CD4-positive, alpha-beta T cell treated with Interleukin-10 for 1 hour (primary cell): ENCODE measurements at places on chromosomes 7 and 10.

GRCh38 chr7:79401254-79401653 is 52.2 kb downstream of the MAGI2 start:
- no peak for DNase-seq

- no peak for DNase-seq
These were observed 8.0 kb downstream of the VENTX start for GRCh38 chr10:133245439-133246235.

- DNase-seq, result no peak
These were observed 89.9 kb upstream of the PPP1R3A start for GRCh38 chr7:114008696-114009095.

GRCh38 chr7:2638224-2638991 is 6.6 kb downstream of the TTYH3 start:
- no peak for DNase-seq

DNA sequence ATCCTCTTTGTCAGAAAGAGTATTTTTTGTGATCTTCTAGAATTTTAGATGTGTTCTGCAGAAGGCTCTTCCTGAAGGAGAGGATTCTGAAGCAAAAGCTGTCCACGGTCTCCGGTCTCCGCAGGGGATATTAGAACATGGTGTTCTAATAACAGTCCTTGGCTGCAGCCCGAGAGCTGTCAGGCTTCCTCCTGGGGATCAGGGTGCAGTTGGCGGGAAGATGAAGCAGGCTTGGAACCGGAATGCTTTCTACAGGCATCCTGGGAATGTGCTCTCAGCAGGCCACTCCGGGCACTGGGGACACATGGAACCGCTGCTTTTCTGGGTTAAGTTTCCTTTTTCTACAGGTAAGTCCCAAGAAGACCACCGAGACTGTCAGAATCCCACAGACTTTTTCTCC is 118.6 kb upstream of the PARD3 start:
- DNase-seq, result no peak

- no peak for DNase-seq
These were observed 151.6 kb downstream of the EMX2 start for GRCh38 chr10:117694190-117694589.

DNA sequence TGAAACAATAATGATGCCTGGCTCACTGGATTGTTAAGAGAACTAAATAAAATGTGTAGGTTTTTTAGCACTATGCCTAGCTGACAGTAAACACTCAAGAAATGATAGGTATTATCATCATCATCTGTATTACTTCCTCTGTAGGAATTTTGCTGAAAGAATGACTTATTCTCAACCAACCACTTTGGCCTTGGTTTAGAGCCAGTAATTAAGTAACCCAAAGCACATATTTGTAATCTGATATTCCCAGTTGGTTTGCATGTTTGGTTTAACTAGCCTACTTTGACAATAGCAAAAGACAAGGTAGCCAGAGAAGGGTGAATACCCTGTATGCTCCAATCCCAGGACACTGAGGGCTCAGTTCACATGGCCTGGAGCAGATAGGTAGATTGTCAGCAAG is 34.4 kb downstream of the BCAP29 start:
- DNase-seq, result no peak
